ENCODE measurements at places on chromosomes 6 and 20.

DNA sequence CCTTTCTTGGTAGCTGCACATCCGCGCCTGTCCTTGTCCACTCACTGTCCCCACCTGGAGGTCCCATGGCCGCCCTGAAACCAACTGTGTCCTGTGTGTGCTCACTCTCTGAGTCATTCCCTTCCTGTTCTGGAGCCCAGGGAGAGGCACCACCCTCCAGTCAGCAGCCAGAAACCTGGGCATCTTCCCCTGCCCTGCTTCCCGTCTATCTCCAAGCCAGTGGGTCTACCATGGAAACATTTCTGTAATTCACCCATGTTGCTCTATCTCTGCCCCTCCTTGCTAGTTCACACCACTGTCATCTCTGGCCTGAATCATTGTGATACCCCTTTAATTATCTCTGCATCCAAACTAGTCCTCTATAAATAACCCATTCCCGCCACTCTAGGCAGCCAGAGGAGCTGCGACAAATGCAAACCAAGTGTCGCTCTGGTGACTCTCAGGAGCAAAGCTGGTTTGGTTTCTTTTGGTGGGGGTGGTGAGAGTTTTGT, 28.8 kb upstream of the SYNJ2 start:
- DNase-seq: no peak

DNA sequence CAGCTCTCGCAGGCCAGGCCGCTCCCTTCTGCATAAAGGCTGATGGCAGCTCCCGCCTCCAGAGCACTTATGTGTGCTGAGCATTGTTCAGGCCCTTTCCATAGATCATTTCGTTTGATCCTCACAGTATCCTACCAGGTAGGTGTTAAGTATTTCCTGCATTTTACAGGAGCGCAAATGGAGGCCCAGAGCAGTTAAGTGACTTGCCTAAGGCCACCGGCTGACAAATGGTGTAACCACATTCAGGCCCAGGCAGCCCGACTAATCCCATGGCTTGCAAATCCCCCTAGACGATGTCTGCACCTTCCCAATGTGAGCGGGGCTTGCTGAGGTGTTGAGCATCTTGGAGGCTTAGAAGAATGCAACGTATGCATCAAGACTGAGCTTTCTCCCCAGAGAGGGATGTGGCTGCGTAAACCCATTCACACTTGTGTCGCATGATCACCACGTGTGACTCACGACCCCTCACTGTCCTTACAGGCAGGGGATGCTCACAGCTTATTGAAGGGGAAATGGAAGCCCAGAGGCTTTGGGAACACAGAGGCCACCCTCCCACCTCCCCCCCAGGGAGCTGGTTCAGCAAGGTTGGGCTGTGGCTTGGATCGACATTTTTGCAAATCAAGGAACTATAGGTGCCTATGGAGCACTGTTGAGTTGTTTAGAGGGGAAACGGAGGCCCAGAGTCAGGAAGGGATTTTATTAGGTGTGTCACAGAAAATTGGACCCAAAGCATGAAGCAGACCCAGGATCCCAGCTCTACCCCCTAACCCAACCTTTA, 7.0 kb downstream of the BPIFB2 start:
- DNase-seq: no peak

GRCh38 chr20:37359331-37359730, 13.4 kb downstream of the SRC start:
- no peak for DNase-seq

DNA sequence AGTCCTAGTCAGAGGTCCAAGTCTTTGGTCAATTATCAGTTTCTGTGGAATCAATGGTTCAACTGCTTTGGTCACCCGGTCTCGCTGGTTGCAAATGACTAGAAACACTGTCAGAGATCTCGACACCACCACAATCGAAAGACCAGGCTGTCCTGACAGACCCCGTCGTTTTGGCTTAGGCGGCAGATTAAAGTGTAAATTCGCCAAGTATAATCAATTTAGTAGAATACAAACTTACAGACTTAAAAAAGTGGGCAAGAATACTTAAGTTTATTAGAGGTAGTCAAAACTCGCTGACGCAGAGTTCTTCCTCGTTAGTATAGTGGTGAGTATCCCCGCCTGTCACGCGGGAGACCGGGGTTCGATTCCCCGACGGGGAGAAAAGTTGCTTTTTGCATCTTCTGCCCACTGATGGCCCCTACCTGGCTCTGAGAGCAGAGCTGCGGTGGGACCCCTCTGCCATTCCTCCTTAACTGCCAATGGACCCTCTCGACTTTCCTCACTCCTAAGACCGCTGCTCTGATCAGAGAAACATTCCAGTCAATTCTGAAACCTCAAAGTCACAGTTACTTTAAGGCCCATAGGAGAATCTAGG, 30.6 kb upstream of the ZNF184 start:
- no peak for DNase-seq

DNA sequence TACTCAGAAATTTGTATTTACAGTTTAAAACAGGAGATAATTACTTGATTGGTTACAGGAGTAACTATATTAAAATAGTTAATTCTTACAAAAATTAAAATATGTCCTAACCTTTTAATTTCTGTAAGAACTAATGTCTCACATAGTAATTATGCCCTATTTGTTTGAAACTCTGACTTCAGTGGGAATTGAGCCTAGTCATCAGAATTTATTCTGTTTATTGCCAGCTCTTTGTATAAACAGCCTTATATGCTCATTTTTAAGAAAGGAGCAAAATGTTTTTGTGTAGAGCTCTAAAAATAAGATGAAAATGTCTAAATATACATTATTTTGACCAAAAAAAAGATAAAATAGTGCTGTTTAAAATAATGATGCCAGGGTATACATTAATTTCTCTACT, 21.5 kb downstream of the TRMT11 start:
- no peak for DNase-seq

GRCh38 chr6:166257911-166258318, 50.3 kb downstream of the PRR18 start:
- DNase-seq: no peak

Data from HS-5 (cell line).